ENCODE measurements at places on chromosomes 2 and 18.

DNA sequence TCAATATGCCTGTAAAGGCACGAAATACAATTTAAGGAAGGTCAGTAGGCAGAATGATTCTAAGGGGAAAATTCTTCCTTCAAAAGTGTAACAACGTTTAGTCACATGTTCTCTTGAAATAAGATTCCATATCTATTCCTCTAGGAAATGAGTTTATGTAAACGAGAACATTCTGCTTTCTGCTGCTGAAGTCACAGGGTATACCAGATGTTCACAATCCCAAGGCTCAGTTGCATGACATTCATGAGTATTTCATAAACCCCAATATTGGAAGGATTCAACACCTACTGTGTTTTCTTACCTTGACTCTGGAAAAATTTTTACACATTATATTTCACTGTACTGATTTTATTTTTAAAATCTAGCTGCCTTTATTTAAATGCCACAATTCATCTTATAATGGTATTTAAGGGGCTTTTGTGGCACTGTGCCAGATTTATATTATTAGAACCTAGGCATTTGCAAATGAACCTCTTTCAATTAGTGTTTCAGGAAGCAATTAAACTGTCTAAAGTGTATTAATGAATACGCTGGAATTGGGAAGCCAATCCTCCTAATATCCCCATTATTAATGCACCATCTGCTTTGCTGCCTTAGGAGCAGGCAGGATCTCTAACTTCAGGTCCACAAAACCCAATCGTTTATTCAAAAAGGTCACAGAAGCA, 542.6 kb upstream of the KLHL29 start:
- no peak for DNase-seq

DNA sequence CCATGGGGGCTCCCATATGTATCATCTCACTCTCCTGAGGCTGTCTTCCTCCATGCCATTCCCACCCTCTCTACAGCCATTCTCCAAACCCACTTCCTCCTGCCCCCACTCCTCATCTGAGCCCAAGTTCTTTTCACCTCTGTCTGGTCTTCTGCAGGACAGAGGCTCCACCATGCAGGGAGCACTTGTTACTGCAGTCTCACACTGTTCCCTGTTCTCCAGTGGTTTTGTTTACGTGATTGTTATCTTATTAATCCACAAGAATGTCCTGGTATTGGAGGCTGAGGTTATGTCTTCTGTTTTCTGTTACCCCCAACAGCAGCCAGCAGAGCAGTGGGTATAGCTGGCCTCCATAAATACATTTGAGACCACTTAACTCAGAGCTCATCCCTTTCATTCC, 51.4 kb downstream of the PAX8 start:
- DNase-seq = no peak

DNA sequence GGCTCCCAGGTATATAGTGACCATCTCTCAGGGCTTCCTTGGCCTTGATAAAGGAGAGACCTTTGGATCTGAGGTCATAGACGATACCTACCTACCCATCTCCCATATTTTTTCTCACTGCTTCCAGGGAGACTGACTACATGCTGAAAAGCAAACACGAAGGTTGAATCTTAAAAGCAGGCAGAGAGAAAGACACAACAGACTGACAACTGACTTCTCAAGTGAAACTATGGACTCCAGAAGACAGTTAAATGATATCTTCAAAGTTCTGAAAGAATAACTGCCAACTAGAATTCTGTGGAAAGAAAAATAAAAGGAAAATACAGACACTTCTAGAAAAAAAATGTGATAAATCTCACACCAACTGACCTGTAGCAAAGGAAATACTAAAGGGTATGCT, 76.5 kb upstream of the HAAO start:
- no peak for DNase-seq

- DNase-seq = no peak
Measured at GRCh38 chr2:58072102-58072501, 25.5 kb downstream of the VRK2 start.

DNA sequence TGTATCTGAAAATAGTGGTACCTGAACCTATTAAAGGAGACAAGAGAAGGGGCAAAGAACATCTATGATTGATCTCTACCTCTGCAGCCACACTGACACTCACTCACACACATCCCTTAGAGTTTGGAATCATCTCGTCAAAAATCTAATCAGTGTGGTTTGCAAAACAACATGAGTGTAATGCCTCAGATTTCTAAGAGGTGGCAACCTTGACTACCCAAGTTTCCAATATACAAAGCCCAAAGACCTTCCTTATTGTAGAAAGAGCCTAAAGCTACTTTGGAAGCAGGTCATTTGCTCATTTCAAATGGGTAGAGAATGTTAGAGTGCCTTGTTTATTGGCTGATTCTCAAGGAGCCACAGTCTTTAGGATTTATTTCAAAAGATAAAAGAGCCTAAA, 444.9 kb downstream of the ARHGAP15 start:
- no peak for DNase-seq

DNA sequence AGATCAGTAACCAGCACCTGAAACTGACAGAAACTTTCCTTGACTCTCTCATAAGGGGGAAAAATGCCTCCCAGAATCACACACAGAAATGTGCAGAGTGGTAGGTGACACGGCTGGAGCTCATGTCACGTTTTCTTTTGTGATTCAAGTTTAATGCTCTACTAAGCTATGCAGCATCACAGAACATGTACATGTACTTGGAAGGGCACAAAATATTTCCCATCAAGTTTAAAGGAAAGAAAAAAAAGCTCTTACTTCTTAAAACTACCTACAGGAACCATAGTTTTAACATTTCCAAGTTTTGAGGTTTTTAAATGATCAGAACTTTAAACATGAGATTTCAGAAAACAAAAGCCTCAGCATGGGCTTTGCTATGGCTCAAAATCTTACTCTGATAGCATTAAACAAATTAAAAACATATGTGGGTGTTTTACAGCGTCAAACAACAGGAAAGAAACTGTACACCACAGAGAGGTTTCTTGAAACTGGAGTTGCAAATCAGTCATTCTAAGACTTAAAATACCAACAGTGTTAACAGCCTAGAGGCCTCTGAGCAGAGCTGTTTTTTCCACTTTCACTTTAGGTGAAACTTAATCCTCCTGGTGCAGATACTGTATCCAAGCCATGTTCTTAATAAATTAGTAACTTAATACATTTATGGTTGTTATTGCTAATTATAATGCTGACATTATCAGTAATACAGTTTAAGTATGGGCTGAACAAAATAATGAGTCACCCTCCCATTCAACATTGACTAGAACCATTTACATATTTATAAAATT, 30.1 kb downstream of the MBP start:
- DNase-seq = no peak

DNA sequence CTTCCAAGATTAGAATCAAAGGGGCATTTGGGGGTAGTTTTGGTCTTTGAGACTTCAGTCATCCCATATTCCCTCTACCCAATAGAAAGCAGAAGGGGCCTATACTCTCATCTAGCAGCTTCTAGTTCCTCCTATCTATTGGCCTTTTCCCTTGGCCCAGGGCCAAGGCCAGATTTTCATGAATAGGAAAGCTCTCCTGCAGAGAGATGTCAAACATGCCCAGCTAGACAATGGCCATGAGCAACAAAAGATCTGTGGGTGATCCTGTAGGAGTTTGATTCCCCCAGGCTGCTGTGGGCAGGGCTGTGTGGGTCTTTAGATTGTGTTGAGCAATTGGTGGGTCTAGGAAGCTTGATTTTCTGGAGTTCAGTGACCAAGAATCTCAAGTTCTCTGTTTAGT, 2.9 kb upstream of the ADCYAP1 start:
- DNase-seq = no peak

DNA sequence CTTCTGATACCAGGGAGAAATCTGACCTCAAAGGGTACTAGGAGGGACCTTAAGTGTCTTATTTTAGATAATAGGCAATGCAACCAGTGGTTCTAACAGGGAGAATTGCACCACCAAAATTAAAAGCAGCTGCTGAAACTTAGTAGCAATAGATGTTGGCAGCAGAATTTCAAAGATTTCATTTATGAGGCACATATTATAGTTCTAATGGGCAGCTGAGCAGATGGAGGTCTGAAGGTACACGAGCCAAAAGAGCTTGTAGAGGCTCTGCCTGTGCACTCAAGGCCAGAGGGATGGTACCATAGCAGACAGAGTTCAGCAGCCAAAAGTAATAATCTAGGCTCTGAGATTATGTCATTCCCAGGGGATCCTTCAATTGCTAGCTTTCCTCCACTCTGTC, 87.3 kb upstream of the NCKAP5 start:
- DNase-seq = no peak

All from activated CD4-positive, alpha-beta T cell treated with anti-CD3 and anti-CD28 coated beads for 1 hour (primary cell).